ENCODE measurements at places on chromosomes 16 and 17.

DNA sequence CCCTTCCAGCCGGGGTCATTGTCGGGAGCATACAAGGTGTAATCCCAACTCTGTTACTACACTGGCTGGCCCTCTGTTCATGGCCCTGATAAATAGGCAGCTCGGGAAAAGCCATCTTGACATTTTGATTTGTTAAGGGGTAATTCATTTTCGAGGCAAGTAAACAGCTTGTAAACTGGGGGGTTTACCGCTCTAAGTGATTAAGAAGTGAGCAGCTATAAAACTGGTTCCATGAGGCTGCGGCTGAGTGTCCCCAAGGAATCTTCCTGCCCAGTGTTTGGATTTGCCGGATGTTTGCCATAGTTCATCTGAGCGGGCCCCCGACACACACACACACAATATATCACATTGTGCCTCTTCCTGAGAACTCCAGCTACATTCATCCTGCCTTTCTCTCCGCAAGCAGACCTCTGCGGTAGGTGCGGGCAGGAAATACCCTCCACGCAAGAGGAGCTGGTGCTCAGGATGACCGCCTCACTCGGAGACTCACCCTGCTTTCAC lies 92.2 kb downstream of the SOCS1 start:
- DNase-seq: no peak

DNA sequence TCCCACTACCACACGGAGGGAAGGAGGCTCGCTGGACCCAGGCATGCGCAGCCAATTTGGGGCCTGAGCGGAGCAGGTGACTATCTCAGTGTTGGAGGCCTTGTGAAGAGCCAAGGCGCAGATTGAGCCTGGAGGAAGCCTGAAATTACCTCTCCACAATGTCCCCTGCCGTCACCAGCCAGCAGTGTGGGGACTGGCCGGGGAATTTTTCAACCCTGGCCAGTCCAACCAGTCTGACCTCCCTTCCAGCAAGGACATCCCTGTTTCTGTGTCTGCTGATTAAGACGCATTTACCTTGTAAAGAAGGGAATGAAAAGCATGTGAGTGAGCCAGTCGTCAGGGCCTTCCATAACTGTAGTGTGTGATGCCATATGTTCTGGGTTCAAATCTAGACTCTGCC lies 198.1 kb upstream of the IRX3 start:
- no peak for DNase-seq

GRCh38 chr17:65595071-65595656 lies 33.7 kb upstream of the AXIN2 start:
- DNase-seq: no peak

DNA sequence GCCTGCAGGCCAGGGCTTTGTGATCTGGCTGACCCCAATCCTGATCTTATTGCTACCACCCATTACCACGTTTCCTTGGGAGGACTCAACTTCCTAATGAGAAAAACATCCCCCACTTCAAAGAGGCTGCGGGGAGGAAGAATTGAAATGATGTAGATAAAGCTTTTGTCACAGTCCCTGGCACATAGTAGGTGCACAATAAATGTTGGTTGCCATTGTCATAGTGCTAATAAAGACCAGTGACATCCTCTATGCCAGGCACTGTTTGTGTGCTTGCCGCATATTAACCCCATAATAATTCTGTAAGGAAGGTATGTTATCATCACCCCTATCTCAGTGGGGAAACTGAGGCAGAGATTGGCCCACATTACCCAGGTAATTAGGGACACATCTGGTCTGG lies 22.4 kb downstream of the WNT3 start:
- DNase-seq: no peak

- DNase-seq: no peak
Measured at GRCh38 chr17:77146246-77146632, 5.5 kb downstream of the SEC14L1 start.

GRCh38 chr17:81575836-81576235 lies 23.7 kb upstream of the FAAP100 start:
- DNase-seq: no peak

DNA sequence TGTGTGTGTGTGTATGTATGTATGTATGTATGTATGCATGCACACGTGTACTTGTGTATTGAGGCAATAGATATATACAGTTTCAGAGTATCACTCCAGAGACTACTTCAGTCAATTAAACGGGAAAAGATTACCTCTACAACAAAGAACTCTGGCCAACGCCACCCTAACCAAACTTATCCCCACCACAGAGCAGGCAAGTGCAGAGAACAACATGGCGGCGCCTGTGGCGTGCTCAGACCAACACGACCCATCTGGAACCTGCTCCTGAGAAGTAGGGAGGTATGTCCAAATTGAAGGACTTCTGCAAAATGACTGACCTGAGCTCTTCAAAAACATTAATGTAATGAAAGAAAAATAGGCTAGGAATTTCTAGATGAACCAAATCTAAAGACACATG lies 12.4 kb downstream of the USP22 start:
- no peak for DNase-seq

DNA sequence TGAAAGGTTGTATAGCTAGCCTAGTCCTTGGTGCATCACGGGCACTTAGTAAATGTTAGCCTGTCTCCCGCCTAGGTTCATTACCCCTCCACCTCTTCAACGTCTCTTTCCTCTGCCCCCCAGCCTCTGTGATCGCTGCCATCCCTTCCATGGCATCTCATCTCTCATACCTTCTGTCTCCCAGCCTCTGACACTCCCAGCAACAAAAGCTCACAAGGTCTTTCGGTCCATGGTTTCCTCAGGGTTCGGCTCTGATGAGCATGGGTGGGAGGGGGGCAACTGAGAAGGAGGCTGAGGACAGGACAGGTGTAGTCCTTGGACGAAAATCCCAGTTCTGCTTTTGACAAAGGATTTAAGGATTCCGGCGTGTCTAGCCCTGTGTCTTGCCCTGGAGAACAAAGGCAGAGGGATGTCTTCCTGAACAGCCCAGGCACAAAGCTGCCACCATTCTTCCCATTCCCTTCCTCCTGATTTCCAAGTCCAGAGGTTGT lies 16.7 kb downstream of the CCR7 start:
- no peak for DNase-seq

DNA sequence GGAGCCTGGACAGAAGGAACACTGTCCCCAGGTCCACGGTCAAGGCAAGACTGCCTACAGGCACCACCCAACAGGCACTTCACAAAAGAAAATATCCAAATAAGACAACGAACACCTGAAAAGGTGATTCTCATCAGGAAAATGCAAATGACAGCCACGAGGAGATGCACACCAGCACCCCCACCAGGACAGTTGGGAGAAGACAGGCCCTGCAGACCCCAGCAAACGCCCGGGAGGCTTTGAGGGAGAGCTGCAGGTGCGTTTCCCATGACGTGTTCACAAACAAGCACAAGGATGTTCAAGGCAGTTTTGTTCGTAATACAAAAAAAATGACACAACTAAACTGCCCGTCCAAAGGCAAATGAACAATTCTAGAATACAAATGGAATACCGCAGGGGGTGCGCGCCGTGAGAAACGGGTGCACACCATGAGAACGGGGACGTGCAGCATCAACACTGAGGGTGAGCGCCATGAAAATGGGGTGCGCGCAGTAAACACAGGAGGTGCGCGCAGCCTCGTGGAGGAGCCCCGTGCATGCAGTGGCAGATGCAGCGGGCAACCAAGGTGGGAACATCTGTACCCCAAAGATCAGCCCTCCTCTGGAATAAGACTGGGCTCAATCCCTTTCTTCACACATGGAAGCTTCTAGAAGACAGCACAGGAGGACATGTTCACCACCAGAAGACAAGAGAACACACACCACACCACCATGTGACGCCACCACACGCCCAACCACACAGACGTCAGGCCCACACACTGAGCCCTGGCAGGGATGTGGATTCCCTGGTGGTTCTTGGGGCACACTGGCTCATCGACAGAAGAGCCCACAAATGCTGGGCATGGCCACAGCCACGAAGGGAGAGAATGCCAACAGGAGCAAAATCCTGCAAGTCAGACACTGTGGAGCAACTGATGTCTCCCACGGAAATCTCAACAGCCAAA lies 91.2 kb downstream of the ZNF778 start:
- no peak for DNase-seq

DNA sequence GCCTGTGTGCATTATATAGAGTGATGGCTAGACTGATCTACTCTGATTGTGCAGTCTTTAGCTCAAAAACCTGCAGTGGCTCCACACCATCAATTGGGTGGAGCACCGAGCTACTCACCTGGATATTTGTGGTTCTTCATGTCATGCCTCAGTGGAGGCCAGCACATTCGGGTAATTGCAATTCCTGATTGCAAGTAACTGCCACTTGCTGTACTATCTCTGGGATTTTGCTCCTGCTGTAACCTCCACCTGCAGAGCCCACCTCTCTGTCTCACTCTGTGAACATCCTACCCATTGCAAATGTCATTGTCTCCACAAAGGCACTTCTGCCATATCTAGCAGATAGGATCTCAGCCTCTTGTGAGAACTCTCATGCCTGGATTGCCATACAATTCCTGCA lies 1.7 kb upstream of the CCL1 start:
- no peak for DNase-seq

DNA sequence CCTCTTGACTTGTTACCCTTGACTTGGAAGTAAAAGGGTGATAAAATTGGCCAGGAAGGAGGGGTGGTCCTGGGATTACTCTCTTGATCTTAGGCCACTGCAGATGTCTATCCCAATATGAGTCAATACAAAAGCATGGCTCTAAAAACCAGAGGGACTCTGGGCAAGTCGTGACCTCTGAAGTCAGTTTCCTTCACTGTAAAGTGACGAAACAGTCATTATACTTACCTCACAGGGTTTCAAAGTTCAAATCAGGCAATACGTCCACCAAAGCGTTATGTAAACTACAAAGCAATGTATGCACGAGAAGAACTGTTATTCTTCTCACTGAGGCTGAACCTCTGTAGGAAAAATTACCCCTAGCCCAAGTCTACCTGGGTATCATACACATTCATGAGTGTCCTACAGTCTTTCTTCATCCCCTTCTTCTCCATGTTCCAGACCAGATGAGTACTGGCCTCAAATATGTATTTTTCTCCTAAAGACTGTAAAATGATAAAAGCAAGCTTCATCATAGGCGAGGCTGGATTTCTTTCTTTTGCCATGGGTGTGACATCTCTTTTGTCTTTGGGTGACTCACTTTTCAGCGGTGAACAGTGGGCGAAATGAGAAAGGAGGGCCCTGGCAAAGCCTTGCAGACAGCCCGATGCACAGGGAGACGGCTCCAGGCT lies 34.5 kb upstream of the CLEC18B start:
- DNase-seq: no peak

DNA sequence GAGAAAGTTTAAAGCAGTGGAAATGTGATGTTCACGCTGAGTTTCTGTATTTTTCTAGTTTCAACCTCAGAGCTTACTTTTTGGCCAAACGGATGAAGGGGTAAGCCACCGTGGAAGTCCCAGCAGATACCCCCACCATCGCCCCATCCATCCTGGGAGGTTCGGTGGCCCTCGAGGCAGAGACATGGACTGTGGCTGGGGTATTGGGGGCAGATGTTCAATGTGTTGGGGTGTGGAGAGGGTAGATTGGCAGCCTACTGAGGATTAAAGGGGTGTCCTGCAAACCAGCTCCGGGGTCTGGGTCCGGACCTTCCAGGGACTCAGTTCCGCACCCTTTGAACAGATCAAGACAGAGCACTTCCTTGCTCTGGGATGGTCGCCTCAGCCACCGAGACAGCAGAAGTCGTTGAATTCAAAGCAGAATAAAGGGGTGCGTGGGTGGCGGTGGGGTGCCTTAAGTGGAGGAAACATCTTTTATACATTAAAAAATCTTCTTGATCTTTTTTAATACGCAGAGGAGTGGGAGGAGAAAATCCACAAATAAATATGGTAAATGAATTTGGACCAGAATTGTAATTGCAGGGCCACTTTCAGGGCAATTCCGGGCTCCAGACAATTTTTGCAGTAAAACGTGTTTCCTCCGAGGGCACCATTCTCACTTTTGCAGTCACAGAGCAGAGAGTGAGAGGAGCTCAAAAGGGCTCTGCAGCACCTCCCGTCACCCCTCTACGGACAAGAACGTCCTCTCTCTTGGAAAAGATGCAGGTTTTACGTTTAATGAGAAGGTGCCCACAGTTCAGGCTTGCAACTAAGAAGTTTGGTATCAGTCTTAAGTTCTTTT lies 8.2 kb upstream of the CBX8 start:
- no peak for DNase-seq
